ENCODE measurements at places on chromosomes 16 and 17. TPM values are rescaled to one million over a fixed set of nuclear protein-coding genes. Genes with fewer than 3 reads are reported as not detected.

DNA sequence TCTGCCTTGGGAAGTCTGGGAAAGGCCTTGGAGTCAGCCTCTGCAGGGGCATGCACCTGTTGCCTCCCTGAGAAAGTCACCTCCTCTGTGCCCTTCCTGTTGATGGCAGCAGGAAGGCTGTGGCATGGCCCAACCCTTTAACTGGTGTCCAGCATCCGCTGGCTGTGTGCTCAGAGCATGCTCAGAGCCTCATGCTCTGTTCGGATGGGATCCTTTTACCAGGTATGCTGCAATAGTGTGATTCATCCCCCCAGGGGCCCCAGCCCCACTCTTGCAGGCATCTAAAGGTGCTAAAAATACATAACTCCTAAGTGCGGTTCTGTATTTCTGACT is 24.9 kb downstream of the KLHL36 start:
- H3K4me1 ChIP-seq: peaks cover 1% of the 10 kb centered on the region
- no peak overlapping the region for H3K4me3 ChIP-seq
- no peak overlapping the region for H3K27ac ChIP-seq
- H3K27me3 ChIP-seq: no peaks in the 10 kb centered on the region
- DNase-seq: no peak

DNA sequence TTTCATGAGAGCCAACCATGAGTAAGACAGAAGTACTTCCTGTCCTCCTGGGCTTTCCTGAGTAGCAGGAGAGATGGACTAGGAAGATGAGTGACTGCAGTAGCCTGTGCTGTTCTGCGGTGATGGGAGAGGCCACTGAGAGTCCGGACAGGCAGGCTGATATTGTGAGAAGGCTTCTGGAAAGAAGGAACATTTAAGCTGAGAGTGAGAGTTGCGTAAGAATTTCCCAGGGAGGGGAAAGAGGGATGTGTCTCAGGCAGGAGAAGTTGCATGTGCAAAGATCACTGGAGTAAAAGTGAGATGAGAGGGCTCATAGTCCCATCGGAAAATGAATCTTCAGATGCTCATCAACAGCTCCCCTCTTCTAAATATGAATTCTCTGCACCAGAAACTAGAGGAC is 258.3 kb downstream of the RBFOX1 start:
- H3K27me3 ChIP-seq: no peaks in the 10 kb centered on the region
- H3K27ac ChIP-seq: no peak overlapping the region
- no peaks in the 10 kb centered on the region for H3K4me1 ChIP-seq
- H3K36me3 ChIP-seq: no peaks in the 10 kb centered on the region
- DNase-seq: no peak

- H3K4me1 ChIP-seq: peaks cover 4% of the 10 kb centered on the region
- H3K4me3 ChIP-seq: no peak overlapping the region
- H3K27ac ChIP-seq: no peak overlapping the region
- peaks cover 9% of the 10 kb centered on the region for H3K36me3 ChIP-seq
These were observed 12.7 kb downstream of the CNEP1R1 start for GRCh38 chr16:50037662-50038220.

GRCh38 chr17:66920950-66921349 is 43.6 kb upstream of the CACNG4 start:
- no peak overlapping the region for H3K4me3 ChIP-seq
- no peak overlapping the region for H3K27ac ChIP-seq
- H3K27me3 ChIP-seq: peaks cover 24% of the 10 kb centered on the region
- no peak for DNase-seq
- no peaks in the 10 kb centered on the region for H3K4me1 ChIP-seq
- H3K36me3 ChIP-seq: no peaks in the 10 kb centered on the region

GRCh38 chr17:9917801-9918200 is 12.7 kb upstream of the RCVRN start:
- no peak overlapping the region for H3K27ac ChIP-seq
- no peak for DNase-seq
- no peaks in the 10 kb centered on the region for H3K36me3 ChIP-seq
- H3K4me3 ChIP-seq: no peak overlapping the region
- H3K27me3 ChIP-seq: no peaks in the 10 kb centered on the region

DNA sequence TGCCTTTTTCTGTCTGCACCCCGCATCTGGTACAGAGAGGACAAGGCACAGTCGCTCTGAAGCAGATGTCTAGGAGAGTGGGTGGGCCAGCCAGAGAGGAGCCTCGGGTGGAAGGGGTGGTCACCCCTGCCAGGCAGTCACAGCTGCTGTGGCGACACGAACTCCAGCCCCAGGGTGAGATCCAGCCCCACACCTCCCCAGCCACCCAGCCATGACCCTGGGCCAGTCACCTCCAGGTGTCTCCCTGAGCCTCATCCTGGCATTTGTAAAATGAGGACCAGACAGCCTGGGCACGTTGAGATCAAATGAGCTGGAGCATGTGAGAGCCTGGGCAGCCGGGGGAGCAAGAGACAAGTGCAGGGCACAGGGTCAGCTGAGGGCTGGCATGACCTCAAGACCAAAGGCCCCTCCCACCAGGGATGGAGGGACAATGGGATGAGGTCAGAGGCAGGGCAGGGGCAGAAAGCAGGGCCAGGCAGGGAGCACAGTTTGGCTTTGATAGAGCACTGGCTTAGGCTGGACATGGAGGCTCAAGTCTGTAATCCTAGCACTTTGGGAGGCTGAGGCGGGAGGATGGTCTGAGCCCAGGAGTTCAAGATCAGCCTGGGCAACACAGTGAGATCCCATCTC is 7.7 kb downstream of the ADAM11 start:
- no peak for DNase-seq
- H3K27ac ChIP-seq: no peak overlapping the region
- H3K36me3 ChIP-seq: no peaks in the 10 kb centered on the region

Gene ATP2A1
- 3.8 TPM for total RNA-seq

Gene TMEM106A
- total RNA-seq: 10.4 TPM

Gene MYH13
- not detected for total RNA-seq

Gene CTRB1
- not detected for total RNA-seq
